Germinal center (tissue), 1 donor: ENCODE measurements at places on chromosomes 7 and 10.

GRCh38 chr10:74335501-74335900 lies 184.5 kb downstream of the ADK start:
- DNase-seq, result no peak

DNA sequence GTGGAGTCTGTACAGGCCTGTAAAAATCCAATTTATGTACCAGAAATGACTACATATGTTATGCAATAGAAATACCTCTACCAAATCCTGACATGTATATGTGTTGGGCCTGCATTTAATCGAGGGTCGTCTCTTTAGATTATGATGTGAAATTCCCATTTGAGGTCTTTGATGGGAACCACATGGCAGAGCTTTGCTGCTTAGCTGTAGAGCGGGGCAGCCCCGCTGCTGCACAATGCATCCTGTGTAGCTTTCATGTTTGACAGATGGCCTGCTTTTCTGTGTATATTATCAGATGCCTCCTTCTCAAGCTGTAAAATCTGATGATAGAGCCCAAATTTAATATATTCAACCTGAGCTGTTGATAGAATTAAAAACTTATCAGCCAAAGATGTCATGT lies 65.8 kb downstream of the RAB18 start:
- DNase-seq, result no peak

- no peak for DNase-seq
These were observed 50.0 kb upstream of the PTN start for GRCh38 chr7:137393570-137393969.

- DNase-seq, result no peak
These were observed 68.7 kb downstream of the LRRC17 start for GRCh38 chr7:102981451-102981850.

GRCh38 chr10:80146918-80147317 lies 14.4 kb downstream of the PLAC9 start:
- no peak for DNase-seq

DNA sequence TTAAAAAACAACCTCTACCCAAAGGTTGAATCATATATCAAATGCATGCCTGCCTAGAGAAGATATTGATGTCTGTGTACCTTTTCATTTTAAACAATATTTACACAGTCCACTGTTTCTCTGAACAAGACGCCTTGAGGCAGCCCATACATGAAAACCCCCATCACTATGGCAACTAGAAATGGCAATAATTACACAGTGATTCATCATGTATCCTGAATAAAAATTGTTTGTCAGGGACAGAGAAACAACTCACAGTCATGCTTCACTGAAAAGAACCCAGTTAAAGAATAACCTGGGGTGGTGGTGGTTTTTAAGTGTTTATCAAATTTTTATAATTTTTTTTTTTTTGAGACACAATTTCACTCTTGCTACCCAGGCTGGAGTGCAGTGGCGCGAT lies 19.7 kb downstream of the DNAJC12 start:
- no peak for DNase-seq

DNA sequence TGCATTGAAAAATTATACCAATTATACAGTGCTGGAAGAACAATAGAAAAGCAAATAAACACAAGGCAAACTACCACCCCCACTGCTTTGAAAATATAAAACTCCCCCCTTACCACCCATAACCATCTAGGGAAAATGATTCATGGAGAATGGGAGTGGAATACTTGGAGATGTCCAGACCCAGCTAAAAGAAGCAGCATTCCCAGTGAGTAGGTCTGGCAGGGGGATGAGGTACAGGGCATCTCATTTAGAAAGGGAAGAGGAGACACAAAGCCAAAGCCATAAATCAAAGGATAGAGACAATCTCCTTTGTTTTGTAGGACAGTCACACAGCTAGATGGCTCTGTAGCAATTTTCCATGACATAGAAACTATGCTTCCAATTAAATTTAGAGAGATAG lies 36.0 kb upstream of the DGKI start:
- no peak for DNase-seq

DNA sequence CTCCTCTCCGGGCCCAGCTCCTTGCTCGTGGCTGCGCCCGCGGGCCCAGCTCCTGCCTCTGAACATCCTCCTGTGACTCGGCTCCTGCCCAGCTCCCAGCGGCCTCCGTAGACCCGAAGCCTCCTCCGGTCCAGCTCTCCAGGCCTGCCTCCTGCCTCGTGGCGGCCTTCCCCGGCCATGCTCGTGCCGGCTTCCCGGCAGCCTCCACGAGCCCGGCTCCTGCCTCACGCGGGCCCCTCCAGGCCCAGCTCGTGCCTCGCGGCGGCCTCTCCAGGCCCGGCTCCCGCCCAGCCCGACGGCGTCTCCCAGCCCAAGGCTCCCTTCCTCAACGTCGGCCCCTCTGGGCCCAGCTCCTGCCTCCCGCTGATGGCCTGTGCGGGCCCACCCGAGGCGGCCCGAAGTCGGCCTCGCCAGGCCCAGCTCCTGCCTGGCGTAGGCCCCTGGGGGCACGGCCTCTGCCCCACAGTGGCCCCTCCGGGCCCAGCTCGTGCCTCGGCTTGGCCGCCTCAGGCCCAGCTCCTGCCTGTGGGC lies 16.9 kb upstream of the TMEM248 start:
- DNase-seq, result no peak

GRCh38 chr7:28958235-28958979 lies at the start of gene TRIL:
TSS of gene TRIL (minus strand) at chr7:28958330. CDS start at chr7:28958046, 284 bp downstream.
- peak; percentile 19 for DNase-seq
